ENCODE measurements at places on chromosomes 3 and 15.

DNA sequence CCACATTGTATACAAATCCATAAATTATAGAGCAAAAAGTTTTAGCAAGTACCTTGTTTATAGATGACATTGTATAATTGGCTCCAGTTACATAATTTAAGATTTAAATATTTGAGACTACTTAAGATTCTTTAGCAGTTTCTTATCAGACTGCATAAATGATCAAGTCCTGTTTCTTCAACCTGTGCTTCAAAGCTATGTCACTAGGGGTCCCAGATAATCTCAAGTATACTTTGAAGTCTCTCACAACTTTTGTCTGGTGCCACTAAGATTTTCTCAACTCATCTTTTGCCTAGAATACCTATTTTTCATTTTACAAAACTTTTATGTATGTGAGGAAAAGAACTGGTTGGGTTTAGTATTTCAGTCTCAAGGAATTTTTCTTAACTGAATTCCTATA lies 205.5 kb downstream of the STAG1 start:
- DNase-seq, result no peak

- no peak for DNase-seq
These were observed 198.4 kb upstream of the UBE2E1 start for GRCh38 chr3:23607184-23607847.

DNA sequence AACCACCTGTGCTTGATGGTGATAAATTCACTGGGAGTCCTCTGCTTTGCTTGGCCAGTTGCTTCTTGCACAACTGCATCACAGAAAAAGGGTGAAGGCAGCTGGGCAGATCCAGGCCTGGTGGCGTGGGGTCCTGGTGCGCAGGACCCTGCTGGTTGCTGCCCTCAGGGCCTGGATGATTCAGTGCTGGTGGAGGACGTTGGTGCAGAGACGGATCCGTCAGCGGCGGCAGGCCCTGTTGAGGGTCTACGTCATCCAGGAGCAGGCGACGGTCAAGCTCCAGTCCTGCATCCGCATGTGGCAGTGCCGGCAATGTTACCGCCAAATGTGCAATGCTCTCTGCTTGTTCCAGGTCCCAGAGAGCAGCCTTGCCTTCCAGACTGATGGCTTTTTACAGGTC lies 31.1 kb upstream of the IQCF2 start:
- DNase-seq, result no peak

DNA sequence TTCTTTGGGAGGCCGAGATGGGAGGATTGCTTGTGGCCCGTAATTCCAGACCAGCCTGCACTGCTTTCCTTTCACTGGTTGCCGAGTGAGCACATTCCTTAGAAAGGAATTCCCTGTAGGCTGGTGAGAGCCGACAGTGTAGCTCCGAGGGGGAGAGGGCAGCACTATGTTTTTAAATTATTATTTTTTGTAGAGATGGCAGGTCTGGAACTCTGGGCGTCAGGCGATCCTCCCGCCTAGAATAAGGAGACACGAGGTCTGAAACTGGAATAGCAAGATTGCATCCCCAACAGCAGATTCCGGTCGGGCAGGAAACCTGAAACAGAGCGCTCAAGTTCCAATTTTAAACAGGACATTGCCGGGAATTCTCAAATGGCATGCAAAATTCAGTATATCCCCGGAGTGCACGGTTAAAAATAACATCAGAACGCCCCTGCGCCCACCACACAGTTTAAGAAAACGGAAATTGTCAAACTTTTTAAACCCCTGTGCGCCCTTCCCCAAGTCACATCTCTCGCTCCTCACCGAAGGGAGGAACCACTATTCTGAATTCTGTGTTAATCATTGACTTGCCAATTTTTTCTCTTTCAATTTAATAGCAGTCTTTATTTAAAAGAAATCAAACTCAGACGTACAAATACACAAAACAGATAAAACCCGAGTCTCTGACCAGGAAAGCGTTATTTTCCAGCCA lies 643 bp upstream of the RNU5B-1 start:
- DNase-seq, result no peak

DNA sequence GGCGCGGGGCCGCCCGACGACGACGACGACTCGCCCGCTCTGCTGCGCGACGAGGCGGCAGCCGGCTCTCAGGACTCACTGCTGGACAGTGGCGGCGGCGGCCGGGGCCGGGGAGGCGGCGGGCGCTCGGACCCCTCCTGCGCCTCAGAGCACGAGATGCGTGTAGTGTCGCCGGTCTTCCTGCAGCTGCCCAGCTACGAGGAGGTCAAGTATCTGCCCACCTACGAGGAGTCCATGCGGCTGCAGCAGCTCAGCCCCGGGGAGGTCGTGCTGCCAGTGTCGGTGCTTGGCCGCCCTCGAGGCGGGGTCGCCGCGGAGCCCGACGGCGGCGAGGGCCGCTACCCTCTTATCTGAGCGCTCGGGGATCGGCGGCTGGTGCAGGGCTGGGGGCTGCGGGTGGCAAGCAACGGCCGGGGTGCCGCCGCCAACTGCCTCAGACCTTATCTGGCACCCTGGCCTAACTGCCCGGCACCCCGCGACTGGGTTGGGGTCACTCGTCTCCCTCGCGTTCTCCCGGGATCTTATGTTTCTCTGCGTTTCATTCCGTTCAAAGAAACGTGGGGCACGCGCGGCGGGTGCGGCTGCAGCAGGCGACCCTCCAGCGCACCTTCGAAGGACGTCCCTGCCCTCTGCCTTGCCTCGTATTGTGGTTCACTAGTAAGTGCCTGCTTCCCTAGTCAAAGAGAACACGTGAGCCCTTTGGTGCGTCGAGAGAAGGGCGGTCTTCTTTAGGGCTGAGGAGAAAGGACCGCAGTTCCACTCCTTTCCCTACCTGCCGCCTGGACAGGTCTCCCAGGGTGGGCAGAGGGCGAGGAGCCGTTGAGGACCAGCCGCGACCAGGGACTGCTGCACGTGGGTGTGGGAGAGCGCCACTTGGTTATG lies 1.0 kb downstream of the C3orf80 start:
- DNase-seq, result no peak

DNA sequence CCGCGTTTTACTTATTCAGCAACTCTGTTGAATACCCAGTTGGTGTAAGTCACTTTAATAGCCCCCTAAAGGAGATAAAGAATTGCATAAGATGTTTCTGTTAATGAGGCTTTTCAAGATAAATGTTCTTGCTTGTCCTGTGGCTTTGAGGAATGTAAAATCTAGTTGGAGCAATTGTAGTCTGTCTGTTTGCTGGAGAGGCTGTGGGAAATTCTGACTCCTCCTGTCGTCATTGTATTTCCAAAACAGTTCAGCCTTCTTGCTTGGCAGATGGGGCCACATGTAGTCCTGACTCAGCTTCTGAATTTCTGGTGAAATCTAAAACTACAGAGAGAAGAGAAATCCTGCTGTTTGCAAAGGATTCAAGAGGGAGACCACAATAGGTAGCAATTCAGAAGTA lies 114.4 kb downstream of the RYR3 start:
- DNase-seq, result peak; percentile 23

DNA sequence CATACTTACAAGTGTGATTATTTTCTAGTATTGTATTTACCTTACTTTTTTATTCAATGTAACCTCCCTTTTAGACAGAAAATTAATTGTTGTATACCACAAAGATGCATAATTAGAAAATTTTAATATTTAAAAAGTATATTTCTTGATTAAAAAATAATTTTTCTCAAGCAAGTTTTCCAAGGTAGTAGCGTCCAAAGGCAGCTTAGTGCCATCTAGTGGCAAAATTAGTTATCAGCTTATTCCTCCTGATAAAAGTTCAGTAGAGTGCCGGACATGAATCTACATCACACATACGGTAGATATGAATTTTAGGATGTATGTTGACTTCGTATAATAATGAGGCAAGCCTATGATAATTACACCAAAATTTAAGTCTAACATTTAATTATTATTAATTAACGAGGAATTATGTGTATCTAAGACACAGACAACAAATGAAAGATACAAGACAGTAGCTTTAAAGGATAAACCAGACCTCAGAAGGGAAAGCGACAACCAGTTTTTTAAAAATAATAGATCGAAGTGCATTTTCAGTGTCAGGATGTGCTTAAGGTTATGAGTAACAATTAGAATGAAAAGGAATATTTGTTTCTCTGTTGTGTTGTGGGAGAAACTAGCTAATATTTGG lies 405.9 kb downstream of the ROBO1 start:
- DNase-seq, result no peak

DNA sequence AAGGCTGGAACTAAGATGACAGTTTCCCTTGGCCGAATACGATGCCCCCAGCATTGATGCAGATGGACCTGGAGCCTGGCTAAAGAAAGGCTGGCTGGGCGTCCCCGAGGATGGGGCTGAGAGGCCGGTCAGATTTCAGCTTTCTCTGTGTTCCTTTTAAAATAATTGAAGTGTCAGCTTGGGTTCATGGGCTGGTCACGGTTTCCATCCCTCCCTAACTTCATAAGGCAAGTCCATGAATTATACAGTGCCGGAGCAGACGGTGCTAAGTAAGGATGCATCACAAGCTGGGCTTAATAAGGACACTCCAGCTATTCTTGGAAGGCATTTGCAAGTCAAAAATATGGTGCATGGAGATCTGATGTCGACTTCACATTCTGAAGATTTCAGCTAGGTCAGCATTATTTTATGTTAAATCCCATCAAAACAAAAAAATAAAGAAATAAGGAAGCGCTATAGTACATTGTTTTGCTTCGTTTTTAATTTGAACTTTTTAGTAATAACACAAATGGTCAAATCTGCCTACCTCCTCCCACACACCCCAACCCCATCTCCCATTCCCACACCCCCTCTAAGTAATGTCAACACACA lies 220.8 kb downstream of the RPLP1 start:
- no peak for DNase-seq

- DNase-seq, result no peak
These were observed 21.8 kb upstream of the IL16 start for GRCh38 chr15:81174792-81175327.

GRCh38 chr3:126570103-126570541 lies 11.4 kb upstream of the C3orf22 start:
- DNase-seq, result no peak

DNA sequence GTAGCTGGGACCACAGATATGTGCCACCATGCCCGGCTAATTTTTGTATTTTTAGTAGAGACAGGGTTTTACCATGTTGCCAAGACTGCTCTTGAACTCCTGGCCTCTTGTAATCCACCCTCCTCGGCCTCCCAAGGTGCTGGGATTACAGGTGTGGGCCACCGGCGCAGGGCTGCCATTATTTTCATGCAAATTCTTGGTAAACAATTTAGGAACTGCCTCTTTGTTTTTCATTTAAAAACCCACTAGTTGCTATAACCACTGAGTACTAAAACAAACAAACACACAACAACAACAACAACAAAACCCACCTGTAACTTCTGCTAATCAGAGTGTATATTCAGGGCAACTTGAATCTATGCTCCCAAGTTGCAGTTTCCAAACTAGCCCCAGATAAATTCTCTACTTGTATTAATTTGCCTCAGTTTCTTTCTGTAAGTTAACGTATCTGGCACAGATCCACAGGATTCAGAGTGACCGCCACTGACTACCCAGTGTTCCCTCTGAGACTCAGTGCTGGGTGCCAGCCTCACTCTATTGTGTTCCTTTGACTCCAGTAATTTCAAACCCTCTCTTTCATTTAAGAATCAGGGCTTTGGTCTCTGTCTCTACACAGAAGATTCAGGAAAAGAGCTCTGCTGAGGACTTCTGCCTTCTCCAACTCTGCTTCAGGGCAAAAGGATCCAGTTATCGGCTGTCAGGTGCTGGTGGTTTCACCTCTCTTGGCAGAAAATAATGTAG lies 18.6 kb upstream of the ZNF710 start:
- no peak for DNase-seq

GRCh38 chr3:30600572-30600971 lies 5.8 kb upstream of the TGFBR2 start:
- no peak for DNase-seq

DNA sequence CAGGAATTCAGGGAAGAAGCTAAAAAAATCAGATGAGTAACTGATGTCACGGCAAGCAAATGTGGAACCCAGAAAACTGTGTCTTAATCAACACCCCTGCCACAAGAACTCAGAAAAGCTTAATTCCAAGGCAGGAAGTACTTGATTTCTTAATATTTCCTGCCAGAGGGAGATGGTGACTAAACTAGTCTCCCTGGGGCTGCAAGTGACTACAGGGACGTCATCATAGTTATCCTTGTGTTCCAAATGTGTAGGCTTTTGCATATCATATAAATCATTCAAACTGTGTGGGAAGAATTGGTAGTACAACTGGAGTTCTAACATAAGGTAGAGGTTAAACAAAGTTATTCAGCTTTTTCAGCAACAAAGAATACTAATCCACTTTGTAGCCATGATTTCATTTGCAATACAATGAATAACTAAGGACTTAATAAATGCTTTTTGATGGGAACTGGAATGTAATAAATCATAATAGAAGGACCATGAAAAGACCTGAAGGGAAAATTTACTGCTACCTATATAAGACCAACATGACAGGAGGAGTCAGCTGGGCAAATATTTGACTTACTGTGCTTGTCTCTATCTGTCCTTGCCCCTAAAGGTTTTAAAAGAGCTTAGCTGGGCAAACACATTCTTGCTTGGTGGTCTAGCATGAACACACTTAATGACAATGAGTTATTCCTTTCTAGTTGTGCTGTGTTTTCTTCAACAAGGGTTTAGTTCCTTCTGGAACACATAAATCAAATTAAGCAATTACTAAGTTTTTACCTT lies 76.0 kb upstream of the NECTIN3 start:
- DNase-seq, result no peak

GRCh38 chr15:101393172-101393571 lies 96.3 kb downstream of the PCSK6 start:
- no peak for DNase-seq

DNA sequence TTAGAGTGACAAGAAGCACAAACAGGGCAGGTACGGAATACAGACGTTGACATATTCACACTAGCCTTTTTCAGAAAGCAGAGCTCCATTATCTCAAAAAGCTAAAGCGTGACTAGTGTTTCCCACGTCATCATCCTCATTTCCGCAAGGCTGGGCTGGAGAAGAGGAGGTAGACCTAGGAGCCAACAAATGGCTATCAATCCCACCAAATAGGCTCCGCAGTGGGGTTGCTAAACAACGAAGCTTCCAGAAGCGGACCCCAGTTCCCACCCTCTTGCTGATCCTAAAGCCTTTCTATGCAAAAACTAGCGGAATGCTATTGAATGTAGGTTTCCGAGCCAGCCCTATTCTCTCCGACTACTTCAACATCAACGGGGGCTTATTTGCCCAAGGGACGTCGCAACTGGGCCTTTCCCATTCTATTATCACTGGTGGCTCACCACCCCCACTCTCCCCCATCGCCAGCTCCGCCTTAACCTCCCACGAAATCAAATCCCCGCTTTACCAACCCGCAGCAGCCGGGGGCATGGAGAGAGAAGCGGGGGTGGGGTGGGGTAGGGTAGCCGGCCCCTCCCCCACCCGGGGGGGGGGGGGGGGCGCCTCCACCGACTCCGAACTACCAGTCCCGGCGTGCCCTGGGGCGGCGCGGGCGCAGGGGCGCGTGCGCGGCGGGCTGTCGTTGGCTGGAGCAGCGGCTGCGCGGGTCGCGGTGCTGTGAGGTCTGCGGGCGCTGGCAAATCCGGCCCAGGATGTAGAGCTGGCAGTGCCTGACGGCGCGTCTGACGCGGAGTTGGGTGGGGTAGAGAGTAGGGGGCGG lies at the start of gene MORF4L1:
MORF4L1 (plus strand) TSS at position 736 of the 817 bp plus-strand sequence. CDS start 128 bp downstream, outside the sequence.
- DNase-seq, result peak; percentile 98

GRCh38 chr15:80957556-80957955 lies 32.1 kb downstream of the MESD start:
- no peak for DNase-seq
